ENCODE measurements at places on chromosomes 3 and 15.

DNA sequence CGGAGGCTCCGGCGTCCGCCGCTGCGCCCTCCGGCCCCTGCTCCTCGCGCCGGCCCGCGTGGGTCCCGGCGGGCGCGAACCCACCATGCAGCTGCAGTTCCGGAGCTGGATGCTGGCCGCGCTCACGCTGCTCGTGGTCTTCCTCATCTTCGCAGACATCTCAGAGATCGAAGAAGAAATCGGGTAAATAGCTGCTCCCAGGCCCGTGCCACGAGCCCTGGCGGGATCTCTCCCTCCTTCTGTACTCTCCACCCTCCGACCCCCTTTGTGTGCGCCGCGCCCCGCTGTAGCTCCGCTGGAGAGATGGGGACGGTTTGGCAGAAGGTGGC is 263 bp downstream of the ST8SIA2 start:
- DNase-seq, result no peak

DNA sequence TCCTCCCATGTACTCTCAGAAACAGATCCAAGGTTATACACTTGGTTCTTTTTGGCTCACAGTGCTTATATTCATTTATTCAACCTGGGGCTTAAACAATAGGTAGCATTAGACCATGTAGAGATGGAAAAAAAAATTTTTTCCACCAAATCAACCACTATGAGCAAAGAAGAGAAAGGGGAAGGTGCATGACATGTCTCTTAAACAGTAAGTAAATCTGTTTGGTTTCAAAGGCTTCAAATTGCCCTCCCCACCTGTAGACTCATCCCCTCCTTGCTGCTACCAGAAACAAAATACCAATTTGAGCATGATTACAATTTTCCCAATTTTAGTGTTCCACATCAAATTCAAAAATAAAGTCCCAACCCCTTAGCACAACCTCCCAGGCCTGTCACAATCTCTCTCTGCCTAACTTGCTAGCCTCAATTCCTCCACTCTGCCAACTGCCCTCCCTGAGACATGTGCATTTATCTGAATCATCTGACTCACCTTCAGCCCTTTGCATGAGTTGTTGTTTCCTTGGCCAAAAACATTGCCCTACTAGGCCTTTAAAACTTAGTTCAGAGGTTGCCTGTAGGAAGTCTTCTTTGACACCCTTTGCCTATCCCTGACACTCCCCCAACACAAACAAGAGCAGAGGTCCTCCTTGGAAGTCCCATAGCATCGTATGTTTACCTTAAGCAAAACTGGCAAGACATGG is 30.3 kb upstream of the TSC22D2 start:
- no peak for DNase-seq

DNA sequence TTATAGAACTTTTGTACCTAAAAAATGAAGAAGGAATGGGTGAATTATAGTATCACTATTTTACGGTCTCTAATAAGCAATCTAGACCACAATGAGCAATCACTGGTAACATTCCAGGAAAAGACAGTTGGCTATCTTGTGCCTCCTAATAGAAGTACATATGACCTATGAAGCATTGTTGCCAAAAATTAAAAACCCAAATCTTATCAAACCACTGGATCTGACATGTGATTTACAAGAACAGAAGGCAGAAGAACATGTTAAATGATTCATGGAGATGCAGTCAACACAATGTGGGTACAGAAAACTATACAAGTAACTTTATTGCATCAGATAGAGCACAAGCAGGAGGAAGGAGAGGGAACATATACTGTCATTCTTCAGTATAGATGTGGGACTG is 14.5 kb upstream of the HYKK start:
- DNase-seq, result no peak

DNA sequence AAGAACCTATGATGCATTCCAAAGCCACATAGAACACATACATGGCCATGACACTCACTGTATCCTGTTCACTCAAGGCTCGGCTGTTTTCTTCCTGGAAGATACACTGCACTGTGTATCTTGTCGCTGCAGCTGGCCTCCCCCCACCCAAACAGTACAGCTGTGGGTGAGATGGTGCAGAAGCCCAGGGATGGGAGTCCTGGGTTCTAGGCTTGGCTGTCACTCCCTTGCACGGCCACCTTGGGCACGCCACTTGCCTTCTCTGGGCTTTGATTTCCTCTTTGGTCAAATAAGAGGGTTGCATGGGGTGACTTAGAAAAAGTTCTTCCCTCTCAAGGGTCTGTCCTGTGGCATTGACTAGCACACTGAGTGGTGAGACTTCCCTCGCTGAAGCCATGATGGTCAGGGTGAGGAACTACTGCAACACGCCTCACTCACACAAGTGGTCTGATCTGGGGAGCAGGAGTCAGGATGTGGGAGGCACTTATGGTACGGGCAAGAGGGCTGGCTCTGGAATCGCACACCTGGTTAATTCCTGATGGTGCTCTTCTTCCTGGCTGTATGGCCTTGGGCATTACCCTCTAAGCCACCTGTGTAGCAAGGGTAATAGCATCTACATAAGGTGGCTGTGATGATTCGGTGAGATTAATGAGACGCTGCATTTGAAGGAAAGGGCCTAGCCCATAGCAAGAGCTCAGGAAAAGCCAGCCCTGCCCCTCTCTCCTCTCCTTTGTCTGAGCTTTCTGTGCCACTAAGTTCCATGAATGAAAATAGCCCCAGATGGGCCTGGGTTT is 44.0 kb downstream of the ANP32A start:
- DNase-seq, result no peak

DNA sequence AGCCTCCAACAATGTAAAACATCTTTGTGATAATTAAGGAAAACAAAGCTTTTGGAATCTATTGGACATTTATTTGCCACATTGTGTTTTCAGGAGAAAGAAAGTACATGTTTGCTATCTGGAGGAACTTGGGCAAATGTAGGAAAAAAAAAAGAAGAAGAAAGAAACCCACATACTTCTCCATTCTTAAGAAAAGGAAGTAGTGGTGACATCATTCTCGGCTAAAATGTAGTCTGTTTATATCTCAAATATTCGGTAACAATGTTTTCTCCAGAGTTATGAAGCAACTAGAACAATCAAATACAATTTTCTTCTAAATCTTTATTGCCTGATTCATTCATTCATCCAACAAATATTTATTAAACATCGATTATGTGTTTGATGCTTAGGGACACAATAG is 2.3 kb upstream of the TGFBR2 start:
- DNase-seq, result no peak

DNA sequence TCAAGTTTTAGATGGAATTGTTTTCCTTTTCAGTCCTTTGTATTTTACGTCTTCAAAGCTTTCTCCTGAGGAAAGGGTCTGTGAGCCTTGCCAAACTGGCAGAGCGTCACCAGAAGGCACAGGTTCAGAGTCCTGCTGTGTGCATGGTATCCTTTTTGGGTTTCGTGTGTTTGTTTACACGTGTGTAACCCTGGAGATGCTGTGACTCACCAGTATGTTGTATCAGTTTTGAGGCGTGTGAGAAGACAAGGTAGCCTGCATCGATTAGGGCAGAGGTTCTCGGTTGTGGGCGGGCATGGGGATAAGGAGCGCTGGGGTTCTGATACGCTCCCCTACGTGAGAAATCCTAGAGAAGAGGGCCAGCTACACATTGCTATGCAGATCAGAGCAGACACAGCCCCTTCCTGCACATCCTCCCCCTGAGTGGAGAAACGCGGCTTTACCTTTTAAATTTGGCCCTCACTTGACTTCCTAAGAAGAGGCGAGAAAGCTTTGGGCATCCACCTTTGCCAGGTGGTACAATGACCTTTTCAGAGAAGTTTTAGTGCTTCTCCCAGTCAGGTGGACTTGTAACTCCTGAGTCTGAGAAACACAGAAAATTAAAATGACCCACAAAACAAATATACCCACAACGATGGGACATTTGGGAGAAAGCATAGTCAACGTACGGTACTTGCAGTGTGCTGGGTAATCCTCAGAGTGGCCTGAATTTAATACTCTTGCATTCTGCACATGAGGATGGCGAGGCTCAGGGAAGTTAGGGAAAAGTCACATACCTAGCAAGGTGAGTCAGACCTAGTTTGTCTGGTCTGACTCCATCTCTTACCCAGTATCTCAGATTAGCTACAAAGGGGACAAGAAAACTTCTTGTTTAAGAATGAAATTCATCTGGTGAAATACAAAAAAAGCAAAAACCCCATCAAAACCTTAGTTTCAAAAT is 38.1 kb downstream of the TRAK1 start:
- no peak for DNase-seq

DNA sequence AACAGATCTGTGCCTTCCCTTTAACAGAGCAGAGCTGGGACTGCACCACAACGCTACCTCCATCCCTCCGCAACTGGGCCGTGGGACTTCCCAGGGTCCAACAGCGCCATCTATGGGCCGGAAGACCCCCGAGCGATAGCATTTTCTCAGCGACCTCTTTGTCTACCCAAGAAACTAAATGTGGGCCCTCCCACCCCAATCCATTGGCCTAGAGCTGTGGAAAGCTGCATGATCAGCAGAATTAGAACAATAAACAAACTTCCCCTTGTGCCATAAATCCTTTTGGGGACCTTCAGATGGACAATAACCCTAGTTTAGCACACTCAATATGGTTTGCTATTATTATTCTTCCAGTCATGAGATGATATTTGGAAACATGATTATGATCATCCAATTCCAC is 74.8 kb upstream of the NTRK3 start:
- DNase-seq, result peak; percentile 2

DNA sequence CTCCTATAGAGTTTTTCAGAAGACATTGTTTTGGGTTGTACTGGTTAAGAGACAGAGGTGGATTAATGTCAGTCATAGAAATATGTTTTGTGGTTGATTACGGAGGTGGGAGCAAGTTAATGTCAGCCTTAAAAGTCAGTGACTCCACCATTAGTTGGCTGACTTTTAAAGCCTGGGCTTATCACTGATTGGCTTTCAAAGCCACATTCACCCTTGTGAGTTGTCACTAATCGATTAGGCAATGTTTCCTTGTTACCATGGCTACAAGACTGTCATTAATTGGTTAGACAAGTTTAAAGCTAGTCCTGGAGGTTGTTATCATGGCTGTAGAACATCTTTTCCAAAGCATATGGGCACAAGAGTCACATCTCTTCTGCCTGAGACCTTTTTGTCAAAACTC is 73.0 kb downstream of the NEO1 start:
- DNase-seq, result no peak

- DNase-seq, result no peak
Measured at GRCh38 chr3:108461661-108462111, 48.7 kb downstream of the MYH15 start.

DNA sequence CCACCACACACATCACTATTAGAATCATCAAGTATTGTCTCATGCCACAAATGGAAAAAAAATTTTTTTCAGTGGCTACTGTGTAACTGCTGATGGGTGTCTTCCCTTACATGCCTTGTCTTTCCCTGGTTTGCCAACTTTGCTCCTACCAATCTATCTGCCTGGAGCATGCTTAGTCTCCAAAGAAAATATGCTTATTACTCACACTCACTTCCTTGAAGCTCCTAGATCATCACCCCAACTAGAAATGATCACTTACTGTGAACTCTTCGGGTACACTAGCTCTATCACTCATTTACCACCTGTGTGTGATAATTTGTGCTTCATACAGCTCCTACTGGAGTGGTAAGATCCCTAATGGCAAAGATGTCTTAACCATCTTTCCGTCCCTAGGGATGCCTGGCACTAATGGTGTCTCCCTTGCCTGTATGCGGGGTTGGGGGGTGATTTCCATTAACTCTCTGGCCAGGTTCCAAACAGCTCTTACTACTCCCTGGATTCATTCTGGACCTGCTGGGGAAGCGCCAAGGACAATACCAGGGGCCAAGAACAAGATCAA is 799 bp downstream of the VPS33B start:
- DNase-seq, result no peak

- no peak for DNase-seq
Measured at GRCh38 chr3:4797201-4797705, 182.0 kb upstream of the BHLHE40 start.

DNA sequence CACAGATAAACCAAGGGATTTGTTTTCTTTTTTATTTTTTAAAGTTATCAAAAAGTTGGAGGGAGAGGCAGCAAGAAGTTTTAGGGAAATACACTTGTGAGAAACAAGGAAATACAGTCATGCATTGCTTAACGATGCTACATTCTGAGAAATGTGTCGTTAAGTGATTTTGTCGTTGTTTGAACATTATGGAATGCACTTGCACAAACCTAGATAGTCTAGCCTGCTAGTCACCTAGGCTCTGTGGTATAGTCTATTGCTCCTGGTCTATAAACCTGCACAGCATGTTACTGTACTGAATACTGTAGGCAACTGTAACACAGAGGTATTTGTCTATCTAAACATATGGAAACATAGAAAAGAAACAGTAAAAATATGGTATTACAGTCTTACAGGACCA is 2.0 kb upstream of the NFKBIZ start:
- no peak for DNase-seq

DNA sequence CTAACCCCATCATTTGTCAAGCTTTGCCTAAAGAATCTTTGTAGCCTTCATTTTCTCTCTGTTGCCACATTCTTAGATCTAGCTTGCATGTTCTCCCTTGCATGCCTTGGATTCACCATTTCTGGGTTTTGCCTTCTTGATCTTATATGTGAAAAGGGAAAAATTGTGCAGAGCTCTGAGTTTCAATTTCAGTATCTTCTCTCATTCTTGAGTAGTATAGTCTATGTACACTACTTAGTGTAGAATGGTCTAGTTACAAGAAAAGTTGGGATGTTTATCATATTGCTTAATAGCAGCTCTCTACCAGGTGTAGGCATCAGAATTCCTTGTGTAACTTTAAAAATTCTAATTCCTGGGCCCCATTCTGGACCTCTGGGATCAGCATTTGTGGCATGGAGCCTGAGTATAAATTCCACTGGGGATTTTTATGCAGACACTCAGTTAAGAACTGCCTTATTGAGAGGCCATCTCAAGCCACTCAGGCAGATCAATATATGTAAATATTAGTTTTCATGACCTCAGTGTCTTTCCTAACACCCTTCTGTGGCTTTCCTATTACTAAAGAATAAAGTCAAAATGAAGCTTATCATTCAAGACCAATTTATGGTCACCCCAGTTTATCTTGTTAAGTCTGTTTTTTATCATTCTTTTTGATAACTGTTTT is 23.4 kb downstream of the GTF2E1 start:
- no peak for DNase-seq

DNA sequence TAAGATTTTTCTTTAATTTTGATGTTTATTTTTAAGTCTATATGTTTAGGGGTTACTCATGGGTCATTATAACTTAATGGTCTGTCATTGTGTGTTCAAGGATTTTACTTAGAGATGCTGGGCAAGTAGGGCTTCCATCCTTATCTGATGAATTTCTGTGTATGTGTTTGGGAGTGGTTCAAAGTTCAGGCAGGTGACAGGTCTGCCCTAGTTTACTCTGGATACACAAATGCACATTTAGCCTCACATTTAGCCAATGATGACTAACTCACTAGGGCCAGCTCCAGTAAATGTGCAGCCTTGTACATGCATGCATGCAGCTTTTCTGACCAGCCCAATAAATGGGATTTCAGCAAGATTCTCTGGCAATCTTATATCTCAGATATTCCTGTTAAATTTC is 554.1 kb downstream of the SI start:
- no peak for DNase-seq

DNA sequence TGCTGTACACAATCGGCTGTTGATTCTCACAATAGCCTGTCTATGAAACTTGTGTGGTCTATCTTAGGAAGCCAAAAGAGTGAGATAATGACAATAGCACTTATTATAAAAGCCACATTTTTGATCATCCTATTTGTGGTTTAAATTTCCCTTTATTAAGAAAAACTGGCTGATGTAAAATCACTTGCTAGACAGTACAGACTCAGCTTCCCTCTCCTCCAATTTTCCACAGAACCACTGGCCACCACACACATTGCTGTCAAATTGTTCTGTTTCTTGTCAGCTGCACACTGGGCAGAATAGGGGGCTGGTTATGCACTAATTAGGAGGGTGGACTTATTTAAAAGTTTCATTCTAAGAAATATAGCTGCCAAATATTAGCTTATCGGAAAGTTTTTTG is 425.9 kb downstream of the EPHA3 start:
- no peak for DNase-seq

Measured in CD4-positive, alpha-beta T cell treated with Interleukin-4 for 4 hours (primary cell).